ENCODE measurements at places on chromosomes 12 and 14. TPM values are rescaled to one million over a fixed set of nuclear protein-coding genes. Genes with fewer than 3 reads are reported as not detected.

- no peak for DNase-seq
Measured at GRCh38 chr12:59079002-59079401, 158.7 kb upstream of the LRIG3 start.

DNA sequence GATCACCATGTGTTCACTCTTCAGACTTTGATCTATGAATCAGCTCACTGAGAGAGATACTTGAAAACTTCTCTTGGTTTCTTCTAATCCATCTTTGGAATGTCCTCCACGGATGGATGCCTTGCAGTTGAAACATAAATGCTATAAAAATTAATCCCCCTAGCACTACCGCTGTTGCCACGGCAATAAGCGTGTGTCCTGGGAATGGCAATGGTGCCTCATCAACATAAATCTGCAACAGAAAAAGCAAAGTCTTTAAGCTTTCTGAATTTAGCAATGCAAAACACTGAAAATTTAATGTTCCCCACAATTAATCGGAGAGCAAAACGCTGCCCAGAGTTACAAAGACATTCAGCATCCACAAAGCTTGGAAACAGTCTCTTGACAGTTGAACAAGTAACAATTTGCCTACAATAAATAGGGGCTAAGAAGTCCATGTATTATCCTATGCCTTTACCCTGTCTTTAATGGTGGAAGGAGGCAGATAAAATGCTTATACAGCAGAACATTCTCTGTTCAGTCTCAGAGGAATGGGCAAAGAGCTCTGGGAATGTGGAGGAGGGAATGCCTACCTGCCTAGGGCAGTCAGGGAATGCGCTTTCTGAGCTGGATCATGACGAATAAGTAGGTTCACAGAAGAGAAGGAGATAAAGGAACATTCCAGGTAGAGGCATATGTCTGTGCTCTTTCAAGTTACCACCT, 70.9 kb upstream of the PPP4R3A start:
- DNase-seq = no peak

- DNase-seq = no peak
Measured at GRCh38 chr12:42633594-42633993, 44.0 kb upstream of the PRICKLE1 start.

DNA sequence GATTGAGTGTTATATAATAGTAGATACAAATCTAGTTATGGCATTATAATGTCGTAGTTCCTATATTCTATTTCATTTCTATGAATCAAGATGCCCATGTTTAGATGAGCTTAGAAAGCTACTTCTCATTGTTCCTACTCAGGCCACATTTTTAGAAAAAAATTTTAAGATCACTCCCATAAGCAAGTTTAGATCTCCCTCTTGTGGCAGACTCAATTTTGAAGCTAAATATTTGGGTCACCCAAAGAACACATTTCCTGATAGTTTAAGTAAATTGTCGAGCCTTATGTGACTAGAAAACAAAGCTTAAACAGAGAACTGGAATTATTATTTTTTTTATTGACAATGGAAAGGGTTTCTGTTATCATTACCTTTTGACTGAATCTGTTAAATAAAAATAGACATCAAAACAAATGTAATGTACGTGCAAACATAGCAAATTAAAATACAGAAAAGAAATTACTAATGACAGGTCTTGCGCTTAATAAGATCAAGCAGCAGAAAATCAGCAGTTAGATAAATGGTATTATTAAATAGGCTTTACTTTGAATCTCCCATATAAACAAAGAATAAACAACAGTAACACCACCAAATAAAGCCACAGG, 180.2 kb downstream of the ACSS3 start:
- no peak for DNase-seq

BCL7A gene
- total RNA-seq = 12.2 TPM

DNA sequence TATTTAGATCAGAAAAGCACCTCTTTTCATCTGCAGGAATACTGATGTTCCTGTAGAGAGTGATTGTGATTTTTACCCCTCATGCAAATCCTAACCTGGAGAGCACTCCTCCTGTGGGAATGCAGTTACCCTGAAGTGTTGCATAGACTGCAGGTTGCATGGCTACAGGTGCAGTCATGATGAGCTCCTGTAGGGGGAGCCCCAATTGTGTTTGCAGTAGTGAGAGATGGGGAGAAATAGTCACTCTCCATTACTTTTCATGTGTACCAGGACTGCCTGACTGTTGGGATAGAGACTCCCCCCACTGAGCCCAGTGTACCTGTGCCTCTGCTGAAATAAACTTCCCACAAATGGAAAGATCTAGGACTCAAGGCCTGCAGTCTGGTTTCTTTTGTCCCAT, 1086.5 kb downstream of the SLC6A15 start:
- DNase-seq = no peak

Measured in psoas muscle (tissue), 8 donors.